ENCODE measurements at places on chromosomes 5 and 9. TPM values are rescaled to one million over a fixed set of nuclear protein-coding genes. Genes with fewer than 3 reads are reported as not detected.
A peak's percentile ranks its signal among the peaks of the same experiment; 100 is the strongest.

DNA sequence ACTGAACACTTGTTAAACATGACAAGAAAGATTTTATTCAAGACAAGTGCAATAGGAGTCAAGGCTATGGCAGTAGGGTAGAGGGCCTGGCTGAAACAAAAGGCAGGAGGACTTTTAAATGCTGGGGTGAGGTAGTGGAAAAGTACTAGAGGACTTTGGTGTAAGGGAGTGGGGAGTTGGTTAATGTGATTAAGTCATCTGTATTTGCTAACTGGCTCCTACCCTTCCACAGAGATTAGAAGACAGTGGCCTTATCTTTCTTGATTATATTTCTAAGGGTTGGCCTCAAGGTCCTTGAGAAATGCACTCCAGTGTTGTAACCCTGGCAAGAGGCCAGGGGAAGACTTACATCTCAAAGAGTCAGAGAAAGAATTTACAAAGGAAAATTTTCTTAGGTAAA, 160.2 kb upstream of the FTMT start:
- H3K36me3 ChIP-seq = no peaks in the 10 kb centered on the region
- H3K4me3 ChIP-seq = no peak overlapping the region
- H3K27me3 ChIP-seq = no peaks in the 10 kb centered on the region
- no peak overlapping the region for H3K27ac ChIP-seq

GRCh38 chr9:2060424-2060823, 45.3 kb downstream of the SMARCA2 start:
- H3K4me1 ChIP-seq = peaks cover 7% of the 10 kb centered on the region
- DNase-seq = no peak
- H3K27me3 ChIP-seq = no peaks in the 10 kb centered on the region
- no peak overlapping the region for H3K4me3 ChIP-seq
- peaks cover 14% of the 10 kb centered on the region for H3K36me3 ChIP-seq
- H3K27ac ChIP-seq = peak overlapping the region; percentile 78

DNA sequence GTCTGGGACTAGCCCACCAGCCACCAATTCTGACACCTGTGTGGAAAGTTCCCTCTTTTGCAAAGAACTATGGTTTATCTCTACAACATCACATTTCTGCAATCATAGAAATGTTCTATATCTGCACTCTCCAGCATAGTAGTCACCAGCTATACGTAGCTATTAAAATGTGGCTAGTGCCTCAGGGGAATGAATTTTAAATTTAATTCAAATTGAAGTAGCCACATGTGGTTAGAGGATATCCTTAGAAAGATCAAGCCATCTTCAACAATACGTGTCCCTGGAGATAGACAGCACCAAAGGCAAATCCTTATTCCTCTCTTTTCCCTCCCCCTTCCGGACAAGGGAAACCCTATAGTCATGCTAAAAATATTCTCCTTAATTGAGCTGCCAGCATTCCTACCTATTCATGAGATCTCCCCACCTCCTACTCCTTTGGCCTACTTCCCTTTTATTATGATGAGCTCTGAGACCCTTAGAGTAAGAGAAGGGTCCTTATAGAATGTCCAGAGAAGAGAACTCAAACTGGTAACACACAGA, 11.1 kb downstream of the LCP2 start:
- H3K36me3 ChIP-seq = peaks cover 79% of the 10 kb centered on the region
- peaks cover 81% of the 10 kb centered on the region for H3K4me1 ChIP-seq

DNA sequence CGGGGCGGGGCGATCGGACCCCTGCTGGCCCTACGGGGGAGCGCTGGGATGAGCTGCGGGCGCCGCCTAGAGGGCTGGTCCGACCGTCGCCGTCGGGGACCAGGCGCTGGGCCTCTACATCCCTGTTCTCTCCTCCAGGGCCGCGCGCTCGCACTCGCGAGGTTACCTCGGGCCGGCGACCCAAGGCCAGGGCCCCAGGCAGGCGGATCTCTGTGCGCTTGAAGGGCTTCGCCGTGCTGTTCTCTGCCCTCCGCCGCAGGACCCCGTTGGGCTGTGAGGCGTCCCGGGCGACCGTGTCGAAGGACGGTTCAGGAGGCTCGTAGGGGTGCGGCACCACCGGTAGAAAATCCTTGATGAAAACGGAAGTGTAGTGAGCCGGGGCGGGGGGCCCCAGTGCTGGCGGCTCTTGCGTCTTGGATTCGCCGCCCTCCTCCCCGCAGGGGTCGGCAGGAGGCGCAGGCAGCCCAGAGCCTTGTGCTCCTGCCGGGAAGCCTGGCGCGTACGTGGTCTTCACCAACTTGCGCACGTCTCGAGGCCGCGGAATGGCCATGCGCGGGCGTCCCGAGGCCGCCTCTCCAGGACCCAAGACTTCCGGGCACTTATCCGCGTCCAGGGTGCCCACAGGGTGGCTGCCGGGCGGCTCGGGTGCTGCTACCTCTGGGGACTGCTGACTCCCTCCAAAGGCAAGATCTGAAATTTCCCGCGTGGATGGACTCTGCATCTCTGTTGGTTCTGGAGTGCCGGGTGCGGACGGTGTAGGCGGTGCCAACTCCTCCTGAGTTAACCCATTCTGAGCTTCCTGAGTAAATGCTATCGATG, 2.0 kb downstream of the PROB1 start:
- H3K4me1 ChIP-seq = peaks cover 21% of the 10 kb centered on the region
- peak overlapping the region; percentile 89 for H3K4me3 ChIP-seq
- no peaks in the 10 kb centered on the region for H3K36me3 ChIP-seq
- peak overlapping the region; percentile 49 for H3K27ac ChIP-seq
- peak; percentile 70 for DNase-seq

The KIF4B gene
- not detected for total RNA-seq

- no peak for DNase-seq
- H3K27me3 ChIP-seq = no peaks in the 10 kb centered on the region
- peaks cover 3% of the 10 kb centered on the region for H3K4me1 ChIP-seq
- H3K36me3 ChIP-seq = no peaks in the 10 kb centered on the region
- no peak overlapping the region for H3K27ac ChIP-seq
- H3K4me3 ChIP-seq = no peak overlapping the region
Observed at GRCh38 chr5:131112424-131112823, 52.6 kb downstream of the HINT1 start.

DNA sequence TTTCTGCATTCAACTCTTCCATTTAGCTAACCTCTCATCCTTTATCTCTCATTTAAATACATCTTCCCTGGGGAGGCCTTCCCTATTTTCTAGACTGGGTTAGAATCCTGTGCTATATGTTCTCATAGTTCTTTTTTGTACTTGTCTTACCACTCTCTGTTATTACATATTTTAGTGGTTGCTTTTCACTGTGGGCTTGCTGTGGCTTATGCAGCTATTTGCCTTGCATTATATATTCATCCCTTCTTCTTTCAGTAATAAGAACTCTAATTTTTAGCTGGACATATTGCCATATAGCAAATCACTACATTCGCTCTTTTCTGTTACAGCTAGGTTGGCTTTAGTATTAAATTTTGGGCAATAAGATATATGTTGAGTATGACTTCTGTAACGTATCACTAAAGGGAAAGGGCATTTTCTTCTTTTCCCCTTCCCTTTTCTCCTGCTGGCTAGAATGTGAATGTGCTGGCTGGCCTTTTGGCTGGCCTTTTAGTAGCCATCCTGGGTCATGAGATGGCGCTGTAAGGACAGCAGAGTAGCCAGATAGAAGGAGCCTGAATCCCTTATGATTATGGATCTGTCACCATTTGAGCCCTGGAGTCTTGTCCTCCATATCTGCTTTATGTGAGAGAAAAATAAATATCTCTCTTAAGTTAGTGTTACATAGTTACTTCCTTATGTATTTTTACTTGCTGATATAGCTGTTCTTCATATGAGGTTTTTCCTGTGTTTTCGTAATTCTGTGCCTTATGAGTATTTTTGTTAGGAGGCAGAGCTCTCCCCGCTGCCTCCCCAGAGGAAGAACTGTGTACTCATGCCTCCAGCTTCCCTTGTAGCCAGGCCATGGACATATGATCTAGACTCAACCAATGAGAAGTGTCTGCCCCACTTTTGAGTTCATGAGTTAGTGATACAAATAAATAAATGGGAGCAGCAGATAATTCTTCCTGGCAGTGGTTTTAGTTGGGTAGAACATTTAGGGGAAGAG, 65.8 kb downstream of the NDUFAF2 start:
- no peak overlapping the region for H3K4me3 ChIP-seq
- H3K36me3 ChIP-seq = no peaks in the 10 kb centered on the region
- no peaks in the 10 kb centered on the region for H3K4me1 ChIP-seq
- no peak overlapping the region for H3K27ac ChIP-seq
- DNase-seq = no peak
- H3K27me3 ChIP-seq = no peaks in the 10 kb centered on the region

- H3K27me3 ChIP-seq = peaks cover 66% of the 10 kb centered on the region
- peak overlapping the region; percentile 72 for H3K4me3 ChIP-seq
- DNase-seq = no peak
- H3K36me3 ChIP-seq = no peaks in the 10 kb centered on the region
- H3K27ac ChIP-seq = no peak overlapping the region
Observed at GRCh38 chr9:126624912-126625311, 11.2 kb downstream of the LMX1B start.

DNA sequence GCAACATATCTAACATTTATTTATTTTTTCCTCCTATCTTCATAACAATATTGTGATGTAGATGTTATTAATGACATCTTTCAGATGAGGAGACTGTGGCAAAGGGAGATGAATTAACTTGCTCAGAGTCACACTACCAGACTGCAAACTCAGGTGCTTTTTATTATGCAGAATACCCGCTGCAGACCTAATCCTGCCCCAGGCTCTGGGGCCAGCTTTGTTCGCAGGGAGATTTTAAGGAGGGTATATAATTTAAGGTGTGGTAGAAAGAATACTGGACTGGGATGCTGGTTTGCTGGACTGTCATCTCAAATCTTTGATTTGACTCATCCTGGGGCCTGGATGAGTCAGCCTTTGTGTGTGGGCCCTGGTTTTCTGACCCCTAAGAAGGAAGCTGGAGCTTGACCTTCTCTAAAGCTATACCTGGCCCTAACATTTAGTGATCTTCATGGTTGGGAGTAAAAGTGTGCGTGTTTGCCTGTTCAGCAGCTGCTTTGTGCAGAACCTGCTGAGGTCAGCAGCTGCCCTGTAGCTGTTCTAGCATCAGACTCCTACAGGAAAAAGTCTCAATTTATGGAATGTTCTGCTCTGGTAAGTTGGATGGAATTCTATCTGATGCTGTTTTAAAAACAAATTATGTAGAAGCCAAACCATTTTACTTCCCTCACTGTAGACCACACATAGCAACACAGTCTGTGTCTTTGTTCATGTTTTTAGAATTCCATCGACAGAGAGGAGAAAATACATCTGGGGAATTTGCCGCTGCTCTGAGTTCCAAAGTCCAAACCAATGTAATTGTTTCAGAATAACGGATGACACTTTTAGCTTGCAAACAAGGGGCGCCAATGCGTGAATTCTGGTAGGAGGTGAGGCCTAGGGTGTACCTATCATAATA, 4.5 kb downstream of the SLC36A1 start:
- no peaks in the 10 kb centered on the region for H3K36me3 ChIP-seq
- no peak overlapping the region for H3K27ac ChIP-seq
- DNase-seq = no peak
- H3K4me1 ChIP-seq = peaks cover 23% of the 10 kb centered on the region

The HSPB3 gene
- total RNA-seq = not detected

The CDX1 gene
- not detected for total RNA-seq

The KCNIP1 gene
- total RNA-seq = not detected

The UAP1L1 gene
- total RNA-seq = 28.7 TPM

DNA sequence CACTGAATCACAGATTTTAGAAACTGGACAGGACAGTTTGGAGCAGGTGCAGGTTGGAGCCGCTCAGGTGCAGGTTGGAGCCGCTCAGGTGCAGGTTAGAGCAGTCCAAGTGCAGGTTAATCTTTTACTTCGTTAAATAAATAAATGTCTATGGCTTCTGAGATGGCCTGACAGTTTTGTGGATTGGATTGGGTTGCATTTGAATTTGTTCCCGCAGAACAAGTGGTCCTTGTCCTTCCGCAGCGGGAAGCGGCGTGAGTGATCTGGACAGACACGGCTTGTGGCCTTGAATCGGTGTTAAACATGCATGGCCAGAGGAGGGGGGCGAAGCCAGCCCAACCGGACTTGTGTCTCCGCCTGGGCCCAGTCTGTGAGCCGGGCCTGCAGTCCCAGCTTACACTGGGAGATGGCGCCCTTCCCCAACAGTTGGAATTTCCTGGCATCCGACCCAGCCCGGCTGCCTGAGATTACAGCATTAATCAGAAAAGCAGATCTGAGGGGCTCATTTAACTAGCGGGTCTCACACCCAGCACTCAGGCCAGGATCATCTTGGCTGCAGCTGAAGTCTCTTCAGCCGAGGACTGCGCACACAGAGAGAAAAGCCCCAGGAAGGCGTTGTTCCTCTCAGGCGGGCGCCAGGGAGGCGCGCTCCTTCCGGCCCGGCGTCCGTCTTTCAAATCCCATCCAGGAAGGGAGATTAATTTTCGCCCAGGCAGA, 1.5 kb upstream of the OLFM1 start:
- H3K36me3 ChIP-seq = no peaks in the 10 kb centered on the region
- peak overlapping the region; percentile 39 for H3K4me3 ChIP-seq
- H3K4me1 ChIP-seq = peaks cover 4% of the 10 kb centered on the region
- peaks cover 38% of the 10 kb centered on the region for H3K27me3 ChIP-seq
- DNase-seq = no peak
- no peak overlapping the region for H3K27ac ChIP-seq

GRCh38 chr5:115461506-115462290, 82.9 kb downstream of the FEM1C start:
- H3K4me3 ChIP-seq = no peak overlapping the region
- no peaks in the 10 kb centered on the region for H3K4me1 ChIP-seq
- no peak for DNase-seq
- H3K27me3 ChIP-seq = peaks cover 18% of the 10 kb centered on the region
- no peaks in the 10 kb centered on the region for H3K36me3 ChIP-seq

- no peaks in the 10 kb centered on the region for H3K27me3 ChIP-seq
- H3K27ac ChIP-seq = no peak overlapping the region
- no peak for DNase-seq
- no peaks in the 10 kb centered on the region for H3K36me3 ChIP-seq
Observed at GRCh38 chr9:117218951-117219350, 195.9 kb downstream of the ASTN2 start.

The RPS14 gene
- 5,539 TPM for total RNA-seq

- no peak overlapping the region for H3K27ac ChIP-seq
- no peaks in the 10 kb centered on the region for H3K36me3 ChIP-seq
- H3K4me3 ChIP-seq = no peak overlapping the region
Observed at GRCh38 chr5:59325070-59325469, 568.5 kb downstream of the PDE4D start.

DNA sequence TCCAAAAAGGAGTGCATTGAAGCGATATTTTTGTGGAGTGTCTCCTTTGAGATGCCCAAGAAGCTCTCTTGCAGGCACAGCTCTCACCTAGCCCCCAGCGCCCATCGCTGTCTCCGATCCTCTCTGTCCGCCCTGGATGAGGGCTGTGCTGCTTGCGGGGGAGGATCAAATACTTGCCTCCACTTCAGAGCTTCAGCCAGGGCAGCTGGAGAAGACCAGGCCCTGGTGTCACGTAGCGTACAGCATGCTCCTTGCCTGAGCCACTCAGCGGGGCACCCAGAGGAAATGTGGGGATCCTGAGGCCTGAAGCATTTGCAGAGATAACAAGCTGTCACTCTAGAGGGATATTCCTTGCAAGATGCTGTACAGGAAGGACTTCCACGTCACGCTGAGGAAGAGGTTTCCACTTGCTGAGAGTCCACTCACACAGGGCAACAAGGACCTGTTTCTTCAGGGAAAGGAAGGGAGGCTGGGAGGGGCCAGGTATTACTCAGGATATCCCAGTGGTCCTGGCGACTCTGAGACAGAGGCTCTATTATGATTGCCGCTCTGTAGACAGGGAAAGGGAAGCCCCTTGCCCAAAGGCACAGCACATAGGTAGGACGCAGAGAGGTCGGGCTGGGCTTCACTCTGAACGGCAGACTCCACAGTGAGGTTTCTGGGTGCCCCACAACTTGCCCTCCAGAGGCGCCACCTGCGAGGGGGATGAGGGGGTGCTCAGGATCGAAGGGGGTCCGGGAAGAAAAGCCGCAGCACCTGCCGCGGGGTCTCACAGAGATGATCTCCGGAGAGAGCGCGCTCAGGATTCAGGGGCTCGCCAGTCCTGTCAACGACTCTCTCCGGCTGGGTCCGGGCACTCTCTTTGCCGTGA, 64.0 kb downstream of the CRB2 start:
- H3K36me3 ChIP-seq = no peaks in the 10 kb centered on the region
- no peaks in the 10 kb centered on the region for H3K4me1 ChIP-seq
- no peak overlapping the region for H3K4me3 ChIP-seq

All from naive thymus-derived CD8-positive, alpha-beta T cell (primary cell).